ENCODE measurements at places on chromosomes 12 and 14.
A peak's percentile ranks its signal among the peaks of the same experiment; 100 is the strongest.

- DNase-seq, result no peak
These were observed 769 bp upstream of the EMP1 start for GRCh38 chr12:13195785-13196129.

DNA sequence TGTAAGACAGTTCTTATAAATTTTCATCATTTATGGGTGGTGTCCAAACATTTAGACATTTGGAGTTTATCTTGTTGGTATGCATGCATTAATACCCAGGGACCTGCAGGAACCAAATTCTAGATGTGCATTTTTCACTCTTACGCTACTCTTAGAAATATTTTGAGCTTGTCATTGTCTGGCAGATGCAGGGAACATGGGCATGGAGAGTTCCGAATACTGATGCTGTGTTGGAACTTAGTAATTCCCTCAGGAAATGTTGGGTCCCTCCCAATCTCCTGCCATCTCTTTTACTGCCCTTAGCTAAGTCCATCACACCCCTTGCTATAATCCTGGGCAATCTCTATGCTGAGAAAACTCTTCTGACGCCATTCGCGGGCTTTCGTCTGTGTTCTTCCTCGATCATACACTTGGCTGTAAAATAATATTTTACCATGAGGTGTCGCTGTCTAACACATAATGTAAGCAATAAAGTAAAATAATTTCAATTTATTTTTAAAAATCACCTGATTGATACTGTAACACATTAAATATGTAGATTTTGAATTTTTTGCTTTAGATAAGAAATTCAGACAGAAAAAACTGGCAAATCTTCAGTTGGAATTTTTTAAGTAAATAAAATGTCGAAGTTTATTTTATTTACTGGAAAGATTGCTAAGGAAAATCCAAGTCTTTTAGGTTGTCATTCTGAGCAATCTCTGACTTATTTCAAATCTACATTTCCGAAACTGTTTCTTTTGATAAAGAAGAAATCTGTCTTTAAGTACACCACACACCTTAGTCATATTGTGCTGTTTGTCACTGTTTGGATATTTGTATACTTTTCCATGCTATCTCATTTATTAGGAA, 304.1 kb upstream of the SSTR1 start:
- peak; percentile 78 for DNase-seq

GRCh38 chr14:20482382-20482781, 13.2 kb downstream of the PNP start:
- DNase-seq, result no peak

GRCh38 chr14:61470261-61470960, 149.0 kb downstream of the PRKCH start:
- DNase-seq, result peak; percentile 95

DNA sequence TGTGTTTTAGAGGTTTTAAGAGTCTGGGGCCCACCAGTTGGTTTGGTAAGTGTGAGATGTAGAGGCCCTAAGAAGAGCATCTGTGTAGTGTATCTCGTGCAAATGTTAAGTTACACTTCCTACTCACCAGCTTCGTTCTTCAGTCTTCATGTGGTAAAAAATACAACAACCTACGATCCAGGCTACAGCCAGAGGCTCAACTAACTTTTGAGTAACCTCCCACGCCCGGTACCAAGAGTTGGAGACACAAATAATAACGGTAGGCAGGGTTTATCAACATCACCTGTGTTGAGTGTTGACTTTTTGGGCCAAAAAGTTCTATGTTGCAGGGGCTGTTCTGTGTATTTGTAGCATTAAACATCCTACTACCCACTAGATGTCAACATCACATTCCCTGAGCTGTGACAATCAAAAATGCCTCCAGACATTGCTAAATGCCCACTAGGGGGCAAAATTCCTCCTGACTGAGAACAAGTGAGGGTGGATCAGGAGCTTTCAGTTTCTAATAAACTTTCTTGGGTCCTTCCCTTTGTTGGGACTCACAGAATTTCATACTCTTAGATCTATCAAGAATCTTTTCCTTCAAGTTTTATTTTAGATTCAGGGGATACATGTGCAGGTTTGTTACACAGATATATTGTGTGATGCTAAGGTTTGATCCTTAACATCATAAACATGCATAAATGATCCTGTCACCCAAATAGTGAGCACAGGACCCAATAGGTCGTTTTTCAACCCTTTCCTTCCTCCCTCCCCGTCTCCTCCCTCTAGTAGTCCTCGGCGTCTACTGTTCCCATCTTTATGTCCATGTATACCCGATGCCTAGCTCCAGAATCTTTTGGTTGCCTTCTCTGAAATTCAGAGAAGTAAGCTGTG, 94.7 kb downstream of the SLC2A13 start:
- DNase-seq, result peak; percentile 77

- DNase-seq, result no peak
These were observed 40.1 kb upstream of the TMEM263 start for GRCh38 chr12:106915635-106916026.

GRCh38 chr14:98234208-98234607, 1037.8 kb downstream of the BCL11B start:
- DNase-seq, result no peak

DNA sequence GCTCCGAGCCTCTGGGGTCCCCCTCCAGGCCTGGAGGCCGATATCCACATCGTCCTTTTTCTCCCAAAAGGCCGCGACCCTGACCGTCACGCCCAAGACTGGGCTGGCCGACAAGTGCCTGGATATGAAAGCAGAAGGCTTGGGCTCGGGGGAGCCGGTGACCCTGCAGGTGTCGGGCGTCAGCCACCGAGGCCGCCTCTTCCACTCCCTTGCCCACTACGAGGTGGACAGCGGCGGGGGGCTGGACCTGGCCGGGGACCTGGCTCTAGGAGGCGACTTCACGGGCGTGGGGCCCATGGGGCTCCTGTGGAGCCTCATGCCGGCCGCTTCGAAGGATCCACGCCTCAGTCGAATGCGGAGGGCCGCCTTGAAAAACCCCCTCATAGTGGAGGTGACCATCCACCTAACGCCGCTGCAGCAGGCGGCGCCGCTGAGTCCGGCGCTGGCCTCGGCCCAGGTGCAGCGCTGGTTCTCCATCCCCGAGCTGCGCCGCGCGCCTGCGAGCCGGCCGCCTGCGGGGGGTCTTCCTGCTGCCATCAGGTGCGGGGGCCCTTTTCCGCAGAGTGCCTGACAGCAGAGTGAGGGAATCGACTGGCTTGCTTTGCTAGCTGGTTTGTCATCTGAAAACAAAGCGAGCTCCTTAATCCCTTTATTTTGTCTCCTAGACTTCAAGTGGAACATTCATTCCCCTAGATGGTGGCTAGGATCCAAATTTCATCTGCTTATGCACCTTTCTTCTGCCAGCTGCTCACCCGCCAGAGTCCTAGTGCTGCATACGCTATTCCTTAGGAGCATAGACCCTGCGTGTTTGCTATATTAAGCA, 10.6 kb upstream of the DNAL1 start:
- peak; percentile 23 for DNase-seq
